ENCODE measurements at places on chromosomes 12 and 14.

- no peak for DNase-seq
Observed at GRCh38 chr12:114003286-114003685, 37.2 kb upstream of the RBM19 start.

DNA sequence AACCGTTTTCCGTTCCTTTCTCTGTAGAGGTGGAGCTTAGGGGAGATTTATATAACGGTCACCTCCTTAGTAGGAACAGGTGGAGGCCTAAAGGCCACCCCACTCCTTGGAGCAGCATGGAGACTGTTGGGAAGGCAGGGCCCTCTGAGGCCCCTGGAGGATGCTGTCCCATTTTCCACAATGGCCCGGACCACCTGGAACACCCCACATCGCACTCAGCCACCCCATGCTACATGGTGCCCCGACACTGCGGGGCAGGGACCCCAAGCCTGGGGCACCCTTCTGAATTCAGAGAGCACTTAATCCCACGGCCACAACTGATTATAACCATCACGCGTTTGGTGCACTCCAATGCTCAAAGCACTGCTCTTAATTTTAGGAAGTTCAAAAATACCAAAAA lies 41.4 kb downstream of the C14orf132 start:
- DNase-seq: no peak

- no peak for DNase-seq
Observed at GRCh38 chr12:118706437-118706836, 274.9 kb upstream of the SRRM4 start.

- no peak for DNase-seq
Observed at GRCh38 chr12:4156317-4156716, 117.2 kb upstream of the CCND2 start.

DNA sequence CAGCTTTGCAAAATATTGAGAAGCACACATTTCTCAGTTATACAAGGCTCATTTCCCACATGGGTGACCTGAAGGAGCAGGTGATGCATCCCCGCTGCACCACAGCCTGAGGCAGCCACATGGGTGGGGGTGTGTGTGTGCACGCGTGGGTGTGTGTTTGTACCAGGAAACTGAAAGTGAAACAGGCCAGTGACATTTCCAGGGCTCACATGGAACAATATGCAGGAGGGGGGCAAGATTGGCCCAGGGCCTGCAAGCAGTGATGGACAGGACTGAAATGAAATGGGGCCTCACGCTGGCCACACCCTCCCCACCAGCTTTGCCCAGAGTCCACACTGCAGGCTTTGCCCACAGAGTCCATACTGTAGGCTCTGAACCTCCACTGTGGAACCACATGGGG lies 154.2 kb upstream of the PARP11 start:
- DNase-seq: no peak

DNA sequence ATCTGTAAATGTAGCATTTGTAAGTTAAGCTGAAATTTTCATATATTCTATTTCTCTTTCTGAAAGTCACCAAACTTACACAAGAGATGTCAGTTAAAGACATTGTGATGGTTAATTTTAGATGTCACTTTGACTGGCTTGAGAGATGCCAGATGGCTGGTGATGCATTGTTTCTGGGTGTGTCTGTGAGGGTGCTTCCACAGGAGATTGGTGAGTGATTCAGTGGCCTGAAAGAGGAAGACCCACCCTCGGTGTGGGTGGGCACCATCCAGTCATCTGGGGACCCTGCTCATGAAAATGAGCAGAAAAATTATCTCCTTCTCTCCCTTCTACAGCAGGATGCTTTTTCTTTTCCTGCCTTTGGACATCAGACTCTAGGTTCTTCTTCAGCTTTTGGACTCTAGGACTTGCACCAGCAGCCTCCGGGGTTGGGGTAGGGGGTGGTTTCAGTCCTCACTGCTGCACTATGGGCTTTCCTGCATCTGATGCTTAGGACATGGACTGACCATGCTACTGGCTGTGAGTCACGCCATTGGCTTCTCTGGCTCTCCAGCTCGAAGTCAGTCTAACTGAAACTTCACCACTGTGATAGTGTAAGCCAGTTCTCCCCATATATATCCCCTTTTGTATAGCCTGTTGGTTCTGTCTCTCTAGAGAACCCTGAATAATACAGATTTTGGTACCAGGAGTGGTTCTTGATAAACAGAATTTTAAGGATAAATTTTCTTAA lies 20.9 kb downstream of the PDE6H start:
- no peak for DNase-seq
